Cardiac septum (tissue), 1 donor: ENCODE measurements at places on chromosomes 6 and 20.

DNA sequence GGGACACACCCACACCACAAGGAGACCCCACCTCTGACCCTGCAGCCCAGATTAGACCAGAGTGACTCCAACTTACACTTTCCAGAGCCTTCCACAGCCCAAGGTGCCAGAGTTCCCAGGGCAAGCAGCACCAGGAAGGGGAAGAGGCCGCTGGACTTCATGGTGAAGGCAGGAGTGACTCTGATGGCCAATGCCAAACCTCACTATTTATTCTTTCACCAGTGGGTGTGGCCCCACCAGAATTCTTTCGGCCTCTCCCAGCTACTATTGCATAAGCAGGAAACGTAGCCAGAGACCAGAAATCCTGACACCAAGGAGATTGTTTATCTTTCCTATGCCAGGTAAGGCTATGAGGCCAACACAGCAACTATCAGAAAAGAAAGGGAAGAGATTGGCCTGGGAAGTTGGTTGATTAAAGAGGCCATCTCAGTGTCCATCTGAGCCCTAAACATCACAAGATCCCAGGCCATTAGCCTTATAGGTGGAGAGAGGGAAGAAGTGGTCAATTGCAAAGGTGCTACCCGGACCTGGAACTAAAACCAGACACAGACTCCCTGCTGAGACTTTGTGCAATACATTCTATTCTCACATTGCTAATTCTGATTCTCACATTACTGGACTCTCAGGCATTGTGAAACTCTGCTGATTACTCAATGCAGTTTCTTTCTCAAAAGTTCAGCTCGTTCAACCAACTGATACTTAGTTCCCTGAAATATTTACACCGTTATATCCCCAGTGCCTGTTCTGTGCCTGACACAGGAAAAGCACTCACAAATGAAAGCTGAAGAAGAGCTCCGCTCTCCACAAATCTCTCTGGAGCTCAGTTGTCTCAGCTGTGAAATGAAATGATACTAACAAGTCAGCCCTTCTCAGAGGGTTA, at the start of gene SLPI:
Gene SLPI (minus strand): TSS at position 182 of the 880 bp plus-strand sequence. CDS start 21 bp downstream, at position 161.
- no peak for DNase-seq

DNA sequence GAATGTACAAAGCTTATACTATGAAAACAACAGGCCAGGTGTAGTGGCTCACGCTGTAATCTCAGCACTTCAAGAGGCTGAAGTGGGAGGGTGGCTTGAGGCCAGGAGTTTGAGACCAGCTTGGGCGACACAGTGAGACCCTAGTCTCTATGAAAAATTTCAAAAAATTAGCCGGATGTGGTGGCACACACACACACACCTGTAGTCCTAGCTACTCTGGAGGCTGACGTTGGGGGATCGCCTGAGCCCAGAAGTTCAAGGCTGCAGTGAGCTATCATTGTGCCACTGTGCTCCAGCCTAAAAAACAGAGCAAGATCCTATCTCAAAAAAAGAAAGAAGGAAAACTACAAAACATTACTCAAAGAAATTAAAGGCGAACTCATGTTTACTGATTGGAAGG, 7.3 kb upstream of the ASF1A start:
- DNase-seq: no peak

DNA sequence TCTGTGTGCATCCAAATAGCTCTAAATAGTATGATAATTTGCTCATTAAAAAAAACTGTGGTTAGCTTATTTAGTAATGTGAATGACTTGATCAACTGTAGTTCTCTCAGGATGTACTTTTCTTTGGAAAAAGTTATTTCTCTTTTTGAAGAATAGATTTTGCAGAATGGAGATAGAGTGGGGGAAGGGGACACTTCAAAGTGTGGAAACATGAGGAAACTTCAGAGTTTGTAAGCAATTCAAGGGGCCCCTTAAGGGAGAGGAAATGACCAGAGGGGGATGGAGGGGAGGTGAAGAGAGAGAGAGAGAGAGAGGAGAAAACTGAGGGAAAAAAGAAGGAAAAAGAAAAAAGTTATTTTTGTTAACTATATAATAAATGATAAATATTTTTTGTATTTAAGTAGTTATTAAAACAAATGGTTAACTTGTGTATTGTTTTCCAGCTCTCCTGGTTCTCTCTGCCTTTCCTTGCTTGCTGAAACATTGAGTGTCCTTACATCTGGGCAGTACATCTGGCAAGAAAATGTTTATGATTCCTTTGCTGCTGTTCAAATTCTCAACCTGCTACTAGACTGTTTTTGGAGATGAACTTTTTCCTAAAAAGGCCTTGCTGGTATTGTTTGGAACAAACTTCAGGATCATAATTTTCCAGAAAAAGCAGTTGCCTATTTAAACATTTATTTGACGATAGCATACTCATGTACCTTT, 497.5 kb upstream of the CITED2 start:
- no peak for DNase-seq

DNA sequence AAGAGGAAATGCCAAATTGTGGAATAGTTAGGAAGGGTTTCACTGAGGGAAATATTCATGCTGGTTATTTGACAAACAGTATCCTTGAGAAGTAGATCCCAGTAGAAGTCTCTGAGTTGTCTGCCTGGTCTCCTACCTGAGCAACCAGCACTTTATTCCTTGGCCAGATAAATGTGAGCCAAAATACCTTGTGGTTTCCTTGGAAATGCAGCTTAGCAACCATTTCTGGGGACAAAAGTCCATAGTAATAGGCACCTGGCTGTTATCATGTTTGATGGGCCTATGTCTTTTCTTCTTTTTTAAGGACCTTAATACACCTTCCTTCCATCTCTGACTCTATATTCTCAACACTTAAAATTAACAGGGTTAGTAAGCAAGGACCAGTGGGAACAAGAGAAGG, 217.1 kb upstream of the MARCKS start:
- DNase-seq: no peak

DNA sequence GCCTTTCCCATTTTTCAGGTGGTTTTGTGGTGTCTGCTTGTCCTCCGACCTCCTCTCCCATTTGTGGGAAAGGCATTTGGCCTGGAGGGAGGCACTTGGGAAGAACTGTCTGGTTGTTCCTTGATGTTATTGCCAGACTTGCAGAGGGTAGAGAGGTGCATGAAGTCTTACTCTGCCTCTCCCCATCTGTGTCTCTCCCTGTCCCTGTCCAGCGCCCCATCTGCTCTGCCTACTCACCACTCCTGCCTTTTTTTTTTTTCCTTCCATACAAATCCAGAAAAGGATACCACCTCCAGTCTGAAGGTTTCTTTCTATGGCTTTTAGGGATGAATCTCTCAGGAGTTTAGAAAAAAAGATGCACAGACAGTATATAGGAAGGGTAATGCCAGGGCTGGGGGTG, 19.8 kb downstream of the PPARD start:
- DNase-seq: no peak

DNA sequence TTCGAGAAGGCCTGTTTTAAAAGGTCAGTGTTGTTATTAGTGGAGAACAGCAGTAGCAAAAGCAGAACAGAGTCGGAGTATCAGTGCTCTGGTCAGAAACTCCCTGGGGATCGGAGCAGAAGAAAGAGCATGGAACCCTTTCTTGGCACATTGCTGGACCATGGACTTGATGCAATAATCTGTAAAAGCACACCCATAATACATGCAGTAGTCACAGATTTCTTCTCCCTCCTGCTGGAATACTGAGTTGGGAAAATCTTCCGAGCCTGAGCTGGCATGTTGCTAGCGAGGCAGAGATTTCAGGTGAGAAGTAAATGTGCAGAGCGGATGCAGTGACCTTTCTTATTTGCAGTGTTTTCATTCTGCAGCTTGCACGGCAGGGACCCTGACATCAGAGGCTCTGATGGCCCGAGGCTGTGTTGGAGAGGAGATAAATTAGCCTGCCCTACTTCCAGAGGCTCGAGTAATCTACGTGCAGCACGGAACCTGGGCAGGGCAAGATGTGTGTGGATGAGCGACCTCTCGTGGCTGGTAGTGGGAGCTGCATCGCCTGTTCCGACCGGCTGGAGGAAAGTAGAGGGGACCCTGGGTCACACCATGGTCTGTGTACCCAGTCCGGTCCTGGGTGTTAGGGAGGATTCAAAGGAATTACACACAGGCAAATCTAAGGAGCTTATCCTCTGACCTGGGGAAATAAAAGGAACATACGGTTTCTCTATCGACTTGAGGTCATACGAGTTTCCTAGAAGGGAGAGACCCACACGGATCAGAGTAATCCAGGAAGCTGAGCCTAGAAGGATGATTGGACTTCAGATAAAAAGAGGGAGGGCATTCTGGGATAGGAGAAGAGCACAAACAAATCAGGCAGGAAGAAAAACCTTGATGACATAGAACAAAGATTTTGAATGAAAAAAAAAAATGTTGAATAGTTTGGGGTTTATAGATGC, 137.0 kb upstream of the STMND1 start:
- DNase-seq: peak; percentile 78

GRCh38 chr6:138891255-138891986, 95.5 kb downstream of the ECT2L start:
- DNase-seq: no peak

DNA sequence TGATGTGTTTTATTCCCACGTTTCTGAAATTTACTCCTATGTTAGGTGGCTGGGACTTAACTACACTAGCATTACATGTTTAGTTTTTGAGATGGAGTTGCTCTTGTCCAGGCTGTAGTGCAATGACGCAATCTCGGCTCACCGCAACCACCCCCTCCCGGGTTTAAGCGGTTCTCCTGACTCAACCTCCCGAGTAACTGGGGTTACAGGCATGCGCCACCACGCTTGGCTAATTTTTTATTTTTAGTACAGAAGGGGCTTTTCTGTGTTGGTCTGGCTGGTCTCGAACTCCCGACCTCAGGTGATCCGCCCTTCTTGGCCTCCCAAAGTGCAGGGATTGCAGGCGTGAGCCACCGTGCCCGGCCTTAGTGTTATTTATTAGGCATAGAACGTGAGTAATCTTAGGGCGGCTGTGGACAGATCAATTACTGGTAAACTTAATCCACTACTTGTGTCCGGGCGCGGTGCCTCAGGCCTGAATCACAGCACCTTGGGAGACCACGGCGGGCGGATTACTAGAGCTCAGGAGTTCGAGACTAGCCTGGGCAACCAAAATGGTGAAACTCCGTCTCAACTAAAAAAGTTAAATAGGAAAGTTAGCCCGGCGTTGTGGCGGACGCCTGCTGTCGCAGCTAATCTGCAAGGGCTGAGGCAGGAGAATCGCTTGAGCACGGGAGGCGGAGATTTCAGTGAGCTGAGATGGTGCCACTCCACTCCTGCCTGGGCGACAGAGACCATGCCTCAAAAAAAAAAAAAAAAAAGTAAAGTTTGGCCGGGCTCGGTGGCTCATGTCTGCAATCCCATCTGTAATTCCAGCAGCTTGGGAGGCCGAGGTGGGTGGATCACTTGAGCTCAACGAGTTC, 123.7 kb upstream of the BTN3A2 start:
- DNase-seq: no peak

DNA sequence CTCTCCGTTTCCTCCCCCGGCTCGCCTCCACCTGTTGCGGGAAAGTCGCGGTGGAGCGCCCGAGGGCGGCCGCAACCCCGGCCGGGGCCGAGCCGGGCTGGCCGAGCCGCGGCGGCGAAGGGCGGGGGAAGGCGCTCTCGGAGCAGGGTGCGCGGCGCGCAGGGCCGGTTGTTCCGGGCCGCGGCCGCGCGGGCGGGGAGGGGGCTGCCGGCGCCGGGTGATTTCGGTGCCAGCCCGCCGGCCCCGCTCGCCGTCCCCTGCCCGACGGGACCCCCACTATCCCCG, 235 bp downstream of the MAP7 start:
- DNase-seq: no peak

DNA sequence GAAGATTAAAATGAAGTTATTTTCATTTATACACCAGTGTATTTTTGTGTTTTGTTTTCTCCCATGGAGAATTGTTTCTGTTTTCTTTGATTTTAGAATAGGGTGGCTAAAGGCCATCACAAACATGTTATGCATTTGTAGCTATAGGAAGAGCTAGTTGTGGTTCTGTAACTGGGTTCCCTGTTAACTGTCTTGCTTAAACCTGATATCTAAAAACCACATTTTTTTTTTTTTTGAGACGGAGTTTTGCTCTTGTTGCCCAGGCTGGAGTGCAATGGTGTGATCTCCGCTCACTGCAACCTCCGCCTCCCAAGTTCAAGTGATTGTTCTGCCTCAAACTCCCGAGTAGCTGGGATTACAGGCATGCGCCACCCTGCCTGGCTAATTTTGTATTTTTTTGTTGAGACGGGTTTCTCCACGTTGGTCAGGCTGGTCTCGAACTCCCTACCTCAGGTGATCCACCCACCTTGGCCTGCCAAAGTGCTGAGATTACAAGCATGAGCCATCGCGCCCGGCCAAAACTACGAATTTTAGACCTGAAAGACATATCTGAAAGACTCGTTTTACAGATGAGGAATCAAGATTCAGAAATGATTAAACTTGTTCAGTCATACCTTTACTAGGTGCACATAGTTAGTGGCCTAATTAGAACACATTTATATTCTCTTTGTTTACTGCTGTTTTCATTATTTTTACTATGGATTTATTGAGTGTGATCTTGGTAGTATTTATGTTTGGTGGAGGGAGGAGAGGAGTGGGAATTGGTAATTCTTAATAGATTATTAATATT, 18.0 kb downstream of the SCAF8 start:
- DNase-seq: no peak
